ENCODE measurements at places on chromosomes 2 and 18.

GRCh38 chr18:79606621-79607331 lies 72.8 kb upstream of the CTDP1 start:
- no peak for DNase-seq

DNA sequence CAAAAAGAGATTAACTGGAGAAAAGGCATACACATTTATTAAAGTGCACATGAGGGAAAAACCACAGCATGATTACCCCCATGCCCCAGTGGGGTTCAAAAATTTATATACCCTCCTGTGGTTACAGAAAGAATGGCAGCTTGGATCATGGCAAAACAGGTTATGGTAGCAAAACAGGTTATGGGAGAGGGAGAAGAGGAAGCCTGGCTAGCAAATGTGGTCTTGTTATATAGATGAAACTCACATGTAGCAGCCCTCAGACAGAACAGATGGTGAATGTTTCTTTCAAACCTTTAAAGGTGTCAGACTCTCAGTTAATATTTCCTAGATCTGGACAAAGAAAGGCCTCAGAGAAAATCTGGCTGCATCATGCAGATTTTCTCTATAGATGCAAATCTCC lies 178.2 kb upstream of the ZC3H15 start:
- no peak for DNase-seq

DNA sequence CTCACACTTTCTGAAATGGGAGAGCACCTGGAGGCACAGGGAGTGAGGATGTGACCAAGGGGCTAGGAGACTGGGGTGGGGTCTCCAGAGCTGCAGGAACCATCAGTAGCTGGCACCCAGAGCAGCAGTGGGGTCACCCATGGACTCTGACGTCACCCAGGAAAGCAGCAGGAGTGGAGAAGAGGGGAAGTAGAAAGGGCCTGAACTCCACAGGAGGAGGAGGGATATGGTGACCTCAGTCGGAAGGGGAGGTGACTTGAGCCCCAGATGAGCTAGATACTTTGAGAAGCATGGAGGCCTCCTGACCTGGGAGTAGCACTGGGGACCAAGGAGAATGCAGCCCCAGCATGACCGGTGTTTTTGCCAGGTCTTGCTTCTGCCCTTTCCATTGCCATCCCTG lies 8.8 kb downstream of the NMUR1 start:
- no peak for DNase-seq

- DNase-seq: no peak
These were observed 6.2 kb upstream of the POU3F3 start for GRCh38 chr2:104847586-104848160.

GRCh38 chr2:53727921-53728320 lies 39.7 kb upstream of the CHAC2 start:
- no peak for DNase-seq

GRCh38 chr18:22912835-22913234 lies 20.3 kb upstream of the RBBP8 start:
- DNase-seq: no peak

Measured in stimulated activated CD4-positive, alpha-beta T cell treated with anti-CD3 and anti-CD28 coated beads, Interleukin-4, amount 100 ng/mL, for 1 hour (primary cell).